ENCODE measurements at places on chromosomes 2 and 18. TPM values are rescaled to one million over a fixed set of nuclear protein-coding genes. Genes with fewer than 3 reads are reported as not detected.

The SERPINB13 gene
- polyA plus RNA-seq = not detected

GRCh38 chr2:98713332-98714015 lies 17.5 kb downstream of the MGAT4A start:
- no peak for DNase-seq

DNA sequence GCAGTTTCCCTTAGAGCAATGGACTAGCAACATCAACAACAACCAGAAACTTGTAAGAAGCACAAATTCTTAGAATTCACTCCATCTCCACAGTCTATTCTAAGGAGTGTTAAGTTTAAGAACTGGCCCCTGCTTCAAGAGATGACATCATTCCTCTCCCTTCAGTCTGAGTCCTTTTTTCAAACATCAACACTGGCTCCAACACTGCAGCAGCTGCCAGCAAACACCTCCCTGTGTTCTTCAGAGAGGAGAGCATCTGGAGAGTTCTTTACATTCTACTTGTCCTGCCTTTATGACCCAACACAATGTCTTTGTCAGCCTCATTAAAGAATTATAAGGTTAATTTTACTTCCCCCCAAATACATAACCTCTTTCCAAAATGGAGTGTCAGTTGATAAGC lies 122.3 kb downstream of the HNMT start:
- DNase-seq = no peak

The SNTG2 gene
- polyA plus RNA-seq = 0.48 TPM

- no peak for DNase-seq
These were observed 35.6 kb downstream of the XDH start for GRCh38 chr2:31378791-31379501.

Measured in large intestine (tissue), 12 donors.